ENCODE measurements at places on chromosomes 7 and 10.

- DNase-seq = no peak
Measured at GRCh38 chr10:102507521-102507920, 3.7 kb downstream of the SUFU start.

DNA sequence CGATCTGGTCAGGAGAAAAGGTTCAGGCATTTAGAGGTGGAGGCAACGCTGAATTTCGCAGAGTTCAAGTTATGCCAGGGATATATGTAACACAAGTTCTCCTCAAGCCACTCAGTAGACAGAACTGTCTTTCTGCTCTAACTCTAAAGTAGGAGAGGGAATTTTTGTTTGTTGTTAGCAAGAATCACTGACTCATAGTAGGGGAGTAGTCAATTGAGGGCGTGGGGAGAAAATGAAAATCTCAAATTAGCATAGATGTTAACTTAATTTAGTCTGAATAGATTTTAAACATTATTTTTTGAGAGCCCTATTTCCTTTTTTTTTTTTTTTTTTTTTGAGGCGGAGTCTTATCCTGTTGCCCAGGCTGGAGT, 34.6 kb downstream of the PSMC2 start:
- DNase-seq = no peak

DNA sequence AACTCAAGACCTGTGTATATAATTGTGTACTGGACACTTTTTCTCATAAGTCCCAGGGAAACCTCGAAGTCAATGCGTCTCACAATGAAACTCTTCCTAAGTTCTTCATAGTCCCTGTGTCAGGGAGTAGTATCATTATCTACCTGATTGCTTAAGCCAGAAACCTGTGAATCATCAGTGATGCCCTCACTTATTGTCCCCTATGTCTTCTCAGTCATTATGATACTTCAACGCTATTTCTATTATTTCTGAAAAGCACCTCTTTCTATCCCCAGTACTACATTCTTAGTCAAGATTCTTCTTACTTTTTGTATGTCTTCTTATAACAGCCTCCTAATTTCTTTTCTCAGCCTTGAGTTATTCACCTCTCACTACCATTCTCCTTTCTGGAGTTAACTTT, 94.3 kb downstream of the OTUD1 start:
- no peak for DNase-seq

- DNase-seq = no peak
Measured at GRCh38 chr7:75993689-75994387, 557 bp downstream of the TMEM120A start.

- no peak for DNase-seq
Measured at GRCh38 chr10:14489522-14490177, 158.9 kb upstream of the FRMD4A start.

GRCh38 chr7:66255534-66256100, 50.5 kb downstream of the TPST1 start:
- no peak for DNase-seq

GRCh38 chr7:30925117-30925516, 13.5 kb downstream of the AQP1 start:
- no peak for DNase-seq

DNA sequence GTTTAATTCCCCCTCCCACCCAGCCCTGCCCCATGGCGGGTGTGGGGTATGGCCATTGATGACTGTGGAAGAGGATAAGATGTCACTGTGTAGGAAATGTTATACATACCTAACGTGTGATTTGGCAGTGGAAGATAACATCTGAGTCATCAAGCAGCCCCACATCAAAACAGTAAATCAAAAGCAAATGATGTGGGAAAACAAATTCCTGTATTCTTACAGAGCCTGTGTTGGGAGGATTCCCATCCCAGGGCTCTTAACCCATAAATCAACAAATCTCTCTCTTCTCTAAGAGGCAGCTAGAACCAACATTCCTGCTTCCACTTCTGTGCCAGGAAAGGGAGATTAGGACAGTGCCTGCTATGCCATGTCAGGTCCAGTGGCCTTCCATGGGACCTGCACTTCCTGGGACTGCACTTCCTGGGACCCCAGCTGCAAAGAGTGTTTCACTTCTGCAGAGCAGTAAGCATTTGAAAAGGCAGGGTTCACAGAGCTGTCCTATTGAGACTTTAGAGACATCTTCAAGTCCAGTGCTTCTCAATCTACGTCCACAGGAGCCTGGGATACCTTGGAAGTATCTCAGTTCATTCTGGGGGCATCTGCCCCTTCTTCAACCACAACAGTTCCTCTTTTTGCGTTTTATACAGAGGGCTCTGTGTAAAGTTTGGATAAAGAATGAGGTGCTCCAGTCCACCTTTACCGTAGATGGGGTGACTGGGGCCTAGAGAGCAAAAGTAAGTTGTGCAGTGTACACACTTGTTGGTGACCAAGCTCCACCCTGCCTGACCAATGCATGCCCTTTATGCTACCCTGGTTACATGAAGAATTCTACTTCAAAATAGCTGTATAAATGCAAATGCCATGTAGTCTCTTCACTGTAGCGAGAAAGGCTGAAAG, 45.7 kb downstream of the ATXN7L1 start:
- DNase-seq = no peak

- DNase-seq = no peak
Measured at GRCh38 chr10:10293041-10293440, 724.6 kb upstream of the CELF2 start.

DNA sequence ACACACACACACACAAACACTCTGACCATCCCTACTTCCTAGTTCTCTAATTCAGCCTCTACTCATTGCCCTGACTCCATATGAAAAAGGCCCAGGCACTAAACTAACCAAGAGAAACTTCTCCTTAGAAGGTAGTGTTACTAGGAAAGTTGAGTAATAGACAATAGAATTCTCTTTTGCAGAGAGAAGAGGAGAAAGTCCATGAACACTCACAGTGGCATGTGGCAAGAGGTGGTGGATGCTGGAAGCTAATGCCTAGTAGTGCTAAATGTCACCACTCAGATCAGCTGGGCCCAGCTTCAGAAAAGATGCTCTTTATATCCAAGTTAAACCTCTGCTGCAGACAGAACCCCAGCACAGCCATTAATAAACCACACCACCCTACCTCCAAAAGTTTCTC, 58.2 kb downstream of the SORBS1 start:
- DNase-seq = no peak

GRCh38 chr7:26553128-26553527, 261.5 kb downstream of the SNX10 start:
- DNase-seq = no peak

GRCh38 chr7:53397911-53398310, 362.5 kb downstream of the POM121L12 start:
- DNase-seq = no peak

DNA sequence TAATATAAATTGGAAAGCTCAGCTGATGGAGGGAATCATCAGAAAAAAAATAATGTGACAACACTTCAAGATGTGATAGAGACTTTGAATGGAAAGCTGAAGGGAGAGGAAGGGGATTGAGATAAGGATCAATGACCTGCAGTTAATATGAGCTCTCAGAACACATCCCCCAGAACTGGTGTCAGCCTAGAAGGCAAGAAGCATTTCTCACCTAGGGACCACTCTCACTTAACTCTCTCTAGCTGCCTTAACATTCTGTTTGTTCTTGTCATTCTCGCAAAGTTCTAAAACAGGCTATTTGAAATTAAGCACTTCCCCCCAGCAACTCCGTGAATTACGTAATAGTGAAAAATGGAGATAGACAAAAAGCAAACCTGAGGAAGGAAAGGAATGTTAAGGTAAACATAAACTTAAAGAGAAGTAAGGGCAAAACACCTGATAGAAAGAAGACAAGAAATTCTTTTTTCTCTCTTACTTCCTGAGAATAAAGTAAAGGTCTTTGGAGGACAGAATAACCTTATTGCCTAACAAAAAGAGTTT, 1.2 kb upstream of the MPP7 start:
- DNase-seq = no peak

DNA sequence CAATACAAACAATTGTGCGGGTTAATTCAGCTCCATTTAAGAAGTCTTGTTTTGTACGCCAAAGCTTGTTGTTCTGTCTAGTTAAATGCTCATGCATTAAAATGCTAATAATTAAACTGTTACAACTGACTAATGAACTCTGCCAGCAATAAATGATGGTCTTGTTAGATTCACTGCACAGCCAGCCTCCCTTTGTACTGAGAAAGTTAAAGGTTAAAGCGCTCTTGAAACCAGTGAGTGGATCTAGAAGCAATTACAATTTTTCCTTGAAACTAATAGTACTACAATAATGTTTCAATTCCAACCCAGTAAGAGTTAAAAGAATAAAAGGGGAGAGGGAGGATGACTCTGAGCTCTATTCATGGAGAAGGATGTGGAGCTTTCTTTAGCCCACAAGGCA, 233.0 kb downstream of the EMX2 start:
- no peak for DNase-seq

DNA sequence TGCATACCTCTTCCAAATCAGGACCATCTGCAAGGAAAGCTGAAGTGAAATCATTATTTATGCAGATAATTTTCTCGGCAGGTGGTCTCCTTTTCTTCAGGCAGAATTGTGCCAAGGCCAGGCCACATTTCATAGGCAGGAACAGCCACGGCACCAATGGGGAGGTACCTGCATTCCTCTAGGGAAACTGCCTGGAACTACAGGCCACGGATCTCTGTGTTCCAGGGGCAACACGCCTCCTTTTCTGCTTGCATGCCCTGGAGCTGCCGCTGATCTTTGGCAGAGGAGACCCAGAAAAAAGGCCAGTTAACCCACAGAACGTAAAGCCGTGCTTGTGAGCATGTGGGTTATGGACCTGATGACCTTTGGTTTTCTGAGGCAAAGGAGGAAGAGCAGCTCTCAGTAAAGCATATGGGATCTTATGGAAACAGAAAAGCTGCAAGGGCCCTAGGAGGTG, 111.2 kb upstream of the KIAA1217 start:
- no peak for DNase-seq

DNA sequence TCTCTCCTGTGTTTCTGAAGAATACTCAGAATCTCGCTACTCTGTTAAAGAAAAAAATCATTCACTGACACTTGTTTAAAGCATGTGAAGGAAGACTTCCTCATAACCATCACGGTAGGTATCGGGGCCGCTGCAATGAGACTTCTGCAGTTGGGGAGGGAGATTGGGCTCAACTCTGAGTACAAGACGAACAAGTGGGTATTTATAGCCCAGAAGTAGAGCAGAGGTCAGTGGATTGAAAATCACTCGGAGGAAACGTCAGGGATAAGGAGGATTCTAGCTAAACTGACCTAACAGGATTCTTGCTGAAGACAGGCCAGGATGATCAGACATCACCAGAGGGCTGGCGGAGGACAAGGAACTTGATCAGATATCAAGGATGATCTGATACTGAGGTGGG, 33.3 kb downstream of the ITPRIP start:
- DNase-seq = no peak

GRCh38 chr7:15781944-15782343, 95.5 kb upstream of the MEOX2 start:
- DNase-seq = no peak

DNA sequence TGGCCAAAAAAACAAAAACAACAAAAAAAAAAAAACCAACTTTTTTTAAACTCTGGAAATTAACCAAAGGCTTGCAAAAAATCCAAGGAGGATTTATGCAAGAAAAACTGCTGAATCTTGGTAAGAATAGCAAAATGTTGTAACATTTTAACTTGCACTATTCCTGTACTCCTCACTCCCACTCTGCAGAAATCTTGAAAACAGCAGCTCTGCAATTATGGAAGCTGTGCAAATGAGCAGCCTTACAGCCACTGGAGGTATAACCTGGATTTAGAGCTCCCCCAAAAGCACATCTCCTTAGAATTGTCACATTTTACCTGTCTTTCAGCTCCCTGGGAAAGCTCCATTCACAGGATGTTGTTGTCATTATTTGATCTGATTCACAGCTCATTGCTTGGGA, 41.8 kb upstream of the LRGUK start:
- no peak for DNase-seq

GRCh38 chr7:30240106-30240800, 44.1 kb upstream of the ZNRF2 start:
- no peak for DNase-seq

DNA sequence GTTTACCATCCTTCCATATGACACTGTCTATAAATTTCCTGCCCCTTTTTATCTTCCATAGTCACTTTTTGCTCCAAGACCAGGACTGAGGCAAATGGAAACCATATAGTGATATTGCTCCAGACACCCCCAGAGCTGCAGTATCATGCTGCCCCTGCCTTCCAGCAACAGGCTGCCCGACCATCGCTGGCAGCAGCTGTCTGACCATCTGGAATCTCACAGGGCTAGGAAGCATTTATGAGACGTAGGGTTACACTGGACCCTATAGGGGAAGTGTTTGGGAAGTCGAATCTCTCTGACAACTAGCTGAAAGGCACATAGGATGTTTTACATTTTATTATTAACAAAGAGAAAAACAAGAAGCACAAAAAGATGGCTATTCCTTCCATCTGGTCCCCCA, 19.4 kb downstream of the ENO4 start:
- no peak for DNase-seq

DNA sequence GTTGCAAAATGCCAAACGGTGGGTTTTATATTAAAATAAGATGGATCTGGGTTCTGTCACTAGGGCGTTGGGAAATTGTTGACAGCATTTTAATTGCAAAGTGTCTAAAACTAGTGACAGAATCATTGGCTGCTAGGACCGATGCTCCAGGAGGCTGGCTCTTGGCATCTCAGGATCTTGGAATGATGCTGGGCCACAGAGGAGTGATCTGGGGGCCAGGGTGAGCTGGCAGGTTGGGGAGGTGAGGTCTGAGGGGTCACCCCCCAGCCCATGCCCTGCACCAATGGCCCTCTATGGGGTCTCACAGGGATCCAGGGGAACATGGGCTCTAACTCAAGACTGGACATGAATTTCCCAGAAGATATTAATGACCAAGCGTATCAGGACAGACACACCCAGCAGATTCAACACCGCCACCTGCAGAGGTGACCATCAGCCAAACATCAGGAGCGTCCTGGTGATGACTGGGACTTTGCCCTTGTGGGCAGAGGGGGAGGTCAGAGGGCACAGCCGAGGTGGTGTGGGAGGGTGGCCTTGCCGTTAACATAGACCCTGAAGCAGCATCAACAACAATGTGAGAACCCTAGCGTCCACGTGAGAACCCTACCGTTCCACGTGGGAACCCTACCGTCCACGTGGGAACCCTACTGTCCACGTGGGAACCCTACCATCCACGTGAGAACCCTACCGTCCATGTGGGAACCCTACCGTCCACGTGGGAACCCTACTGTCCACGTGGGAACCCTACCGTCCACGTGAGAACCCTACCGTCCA, 89.0 kb upstream of the PPP2R2D start:
- no peak for DNase-seq

- no peak for DNase-seq
Measured at GRCh38 chr7:133021196-133021595, 60.7 kb downstream of the CHCHD3 start.

DNA sequence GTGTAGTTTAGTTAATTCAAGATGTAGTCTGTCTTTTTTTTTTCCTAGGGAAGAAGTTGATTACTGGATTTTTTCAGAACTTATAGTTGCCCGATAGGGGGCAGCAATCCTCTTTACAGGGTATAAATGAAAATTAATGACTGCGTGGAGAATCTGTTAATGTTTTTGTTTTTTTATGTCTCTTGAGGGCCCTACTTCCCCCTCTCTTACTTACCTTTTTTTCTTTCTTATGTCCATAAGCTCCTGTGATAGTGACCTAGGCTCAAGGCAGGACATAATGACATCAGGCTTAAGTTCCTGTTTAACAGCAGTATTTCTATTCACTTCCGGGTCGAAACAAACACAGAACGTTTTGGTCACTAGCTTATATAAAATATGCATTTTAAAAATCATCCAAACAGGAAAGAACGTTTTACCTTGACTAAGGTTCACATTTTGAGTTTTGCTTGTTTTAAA, 18.8 kb downstream of the CDC123 start:
- peak; percentile 76 for DNase-seq
